Cardiac fibroblast (primary cell): ENCODE measurements at places on chromosomes 4 and X.

DNA sequence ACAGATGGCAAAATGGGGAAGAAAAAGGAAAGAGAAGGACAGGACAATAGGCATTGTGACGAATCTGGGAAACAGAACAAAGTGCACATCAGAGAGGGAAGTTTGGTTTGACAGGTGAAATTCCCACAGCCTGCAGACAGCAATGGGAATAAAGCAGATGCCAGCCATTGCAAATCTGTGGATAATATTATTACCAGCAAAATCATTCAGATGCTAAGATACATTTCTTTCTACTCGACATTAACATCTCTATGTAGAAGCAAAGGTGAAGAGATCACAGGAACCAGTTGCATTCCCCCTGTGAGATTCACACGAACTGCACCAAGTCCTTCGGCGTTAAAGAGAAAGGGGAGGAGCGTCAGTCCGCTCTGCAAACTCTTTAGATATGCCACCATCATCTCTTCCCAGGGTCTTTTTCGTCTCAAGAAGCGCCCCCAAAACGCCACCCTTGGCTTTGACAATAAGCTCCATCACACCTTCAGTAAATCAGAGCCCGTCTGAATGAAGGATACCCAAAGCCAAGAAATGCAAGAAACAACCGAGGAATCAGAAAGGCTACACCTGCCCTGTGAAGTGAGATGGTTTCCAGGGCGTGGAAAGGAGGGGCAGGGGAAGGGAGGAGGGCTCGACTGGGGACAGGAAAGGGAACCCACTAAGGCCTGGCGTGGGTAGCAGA, 1.9 kb downstream of the NEUROG2 start:
- no peak for DNase-seq

GRCh38 chr4:89898304-89898716, 3.7 kb downstream of the MMRN1 start:
- DNase-seq = no peak

DNA sequence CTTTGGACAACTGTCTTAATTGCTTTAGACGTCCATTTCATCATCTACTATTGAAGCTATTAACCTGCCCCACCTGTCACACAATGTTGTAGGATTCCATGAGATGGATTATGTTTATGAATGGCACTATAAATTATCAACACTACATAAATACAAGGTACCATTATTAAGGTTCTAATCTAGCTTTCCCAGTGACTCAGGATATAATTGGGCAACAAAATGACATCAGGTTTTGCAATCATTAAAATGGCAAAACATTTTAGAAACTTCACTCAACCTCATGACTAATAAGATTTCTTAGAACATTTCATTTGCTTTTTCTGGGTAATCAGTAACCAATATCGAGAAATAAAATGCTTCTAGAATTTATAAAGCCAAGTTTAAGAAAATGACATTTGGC, 9.2 kb downstream of the HOPX start:
- peak; percentile 65 for DNase-seq

DNA sequence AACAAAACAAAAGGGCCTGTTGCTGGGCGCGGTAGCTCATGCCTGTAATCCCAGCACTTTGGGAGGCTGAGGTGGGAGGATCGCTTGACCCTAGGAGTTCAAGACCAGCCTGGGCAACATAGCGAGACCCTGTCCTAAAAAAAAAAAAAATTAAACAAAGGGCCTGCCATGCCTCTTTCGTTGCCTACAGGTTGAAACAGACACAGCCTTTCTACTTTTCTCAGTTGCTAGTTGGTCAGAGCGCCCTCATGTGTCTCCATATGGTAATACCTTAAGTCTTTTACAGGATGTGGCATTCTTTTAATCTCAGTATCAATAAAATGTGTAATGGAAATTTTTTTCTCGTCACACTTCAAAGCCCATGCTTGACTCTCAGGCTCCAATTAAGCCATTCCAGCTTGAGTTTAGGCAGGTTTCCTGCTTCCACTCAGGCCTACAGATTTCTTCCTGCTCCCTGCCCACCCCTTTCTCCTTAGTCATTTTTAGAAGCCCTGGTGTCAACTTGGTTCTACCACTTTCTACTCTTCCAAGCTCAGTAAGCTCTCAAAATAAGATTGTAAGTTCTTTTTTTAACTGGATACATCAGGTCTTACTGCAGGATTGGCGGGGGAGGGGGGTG, 4.6 kb upstream of the SOWAHD start:
- DNase-seq = peak; percentile 57

- peak; percentile 0 for DNase-seq
These were observed 60.9 kb downstream of the BMP15 start for GRCh38 chrX:50971395-50971794.

DNA sequence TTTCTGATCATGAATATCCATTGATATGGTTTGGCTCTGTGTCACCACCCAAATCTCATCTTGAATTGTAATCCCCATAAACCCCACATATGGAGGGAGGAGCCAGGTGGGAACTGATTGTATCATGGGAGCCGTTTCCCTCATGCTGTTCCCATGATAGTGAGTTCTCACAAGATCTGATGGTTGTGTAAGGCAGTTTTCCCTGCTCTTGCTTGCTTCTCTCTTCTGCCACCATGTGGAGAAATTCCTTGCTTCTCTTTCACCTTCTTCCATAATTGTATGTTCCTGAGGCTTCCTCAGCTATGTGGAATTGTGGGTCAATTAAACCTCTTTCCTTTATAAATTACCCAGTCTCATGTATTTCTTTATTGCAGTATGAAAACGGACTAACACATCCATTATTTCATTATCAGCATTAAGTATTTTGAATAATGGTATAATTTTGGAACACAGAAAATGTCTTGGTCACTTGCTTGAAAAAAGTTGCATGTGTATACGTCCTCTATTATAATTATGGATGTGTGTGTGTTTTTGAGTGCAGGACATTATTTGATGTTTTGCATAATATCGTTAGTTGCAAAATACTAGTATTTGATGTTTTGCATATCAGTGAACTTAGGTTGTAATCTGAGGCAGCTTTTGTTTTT, 334.6 kb downstream of the PCDH10 start:
- DNase-seq = peak; percentile 61

- DNase-seq = no peak
These were observed 58.8 kb upstream of the TRPC3 start for GRCh38 chr4:122010610-122011009.

GRCh38 chr4:108622022-108622421, 1.6 kb downstream of the RPL34 start:
- no peak for DNase-seq

- no peak for DNase-seq
These were observed 8.6 kb downstream of the GALNT7 start for GRCh38 chr4:173177232-173177631.

DNA sequence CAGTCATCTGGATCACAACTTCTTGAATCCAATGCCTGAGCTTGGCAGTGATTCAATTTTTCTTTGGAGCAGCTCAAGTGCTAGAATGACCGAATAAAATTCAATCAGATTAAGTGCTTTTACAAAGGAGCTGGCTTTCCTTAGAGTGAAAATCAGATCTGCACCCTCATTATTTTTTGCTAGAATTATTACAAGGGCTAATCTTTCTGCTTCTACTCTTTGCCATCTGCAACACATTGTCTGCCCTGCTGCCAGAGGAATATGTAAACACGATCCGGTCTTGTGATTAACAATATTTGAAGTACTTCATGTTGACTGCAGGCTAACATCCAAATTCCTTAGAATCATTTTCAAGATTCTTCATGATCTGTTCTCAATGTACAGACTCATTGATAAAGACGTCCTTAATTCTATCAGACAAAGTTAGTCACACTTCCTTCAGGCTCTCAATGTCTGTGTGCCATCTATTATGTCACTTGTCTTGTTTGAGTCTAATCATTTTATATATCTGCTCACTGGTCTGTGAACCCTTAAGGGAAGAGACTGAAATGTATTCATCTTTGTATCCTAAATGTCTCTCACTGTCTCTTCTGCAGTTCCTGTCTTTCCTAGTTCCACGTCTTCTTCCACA, 531.2 kb downstream of the GALNTL6 start:
- DNase-seq = no peak

DNA sequence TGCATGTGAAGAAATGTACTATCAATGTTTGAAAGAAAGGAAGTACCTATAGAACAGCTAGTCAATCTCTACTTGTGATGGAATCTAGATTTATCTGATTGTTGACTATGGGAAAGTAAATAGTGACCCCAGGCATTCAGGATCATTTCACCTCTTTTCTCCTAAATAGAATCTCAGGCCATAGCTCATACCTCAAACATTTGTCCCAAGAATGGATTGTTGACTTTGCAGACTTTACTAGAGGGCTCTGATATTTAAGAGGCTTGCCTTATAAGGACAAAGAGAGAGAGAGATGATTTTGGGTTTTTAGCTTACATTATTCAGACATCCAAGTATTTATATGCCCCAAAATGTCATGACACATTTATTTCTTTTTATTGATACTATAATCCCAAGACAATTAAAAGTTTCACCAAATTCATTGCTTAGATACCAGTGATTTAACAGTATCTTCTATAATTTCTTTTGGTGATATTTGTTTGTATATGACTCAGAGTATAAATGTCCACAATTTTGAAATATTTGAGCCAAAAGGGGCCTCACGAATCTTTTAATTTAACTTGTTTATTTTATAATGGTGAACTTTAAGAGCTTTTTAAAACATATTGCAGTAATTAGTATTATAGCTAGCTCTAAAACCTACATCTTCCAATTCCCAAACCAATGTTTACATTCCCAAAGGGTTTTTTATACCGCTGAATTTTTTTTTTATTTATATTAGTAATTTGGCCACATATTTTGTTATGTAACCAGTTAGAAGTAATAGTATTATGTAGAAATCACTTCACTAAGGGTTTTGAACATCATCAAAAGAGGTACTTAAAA, 614.1 kb downstream of the PCDH7 start:
- no peak for DNase-seq

DNA sequence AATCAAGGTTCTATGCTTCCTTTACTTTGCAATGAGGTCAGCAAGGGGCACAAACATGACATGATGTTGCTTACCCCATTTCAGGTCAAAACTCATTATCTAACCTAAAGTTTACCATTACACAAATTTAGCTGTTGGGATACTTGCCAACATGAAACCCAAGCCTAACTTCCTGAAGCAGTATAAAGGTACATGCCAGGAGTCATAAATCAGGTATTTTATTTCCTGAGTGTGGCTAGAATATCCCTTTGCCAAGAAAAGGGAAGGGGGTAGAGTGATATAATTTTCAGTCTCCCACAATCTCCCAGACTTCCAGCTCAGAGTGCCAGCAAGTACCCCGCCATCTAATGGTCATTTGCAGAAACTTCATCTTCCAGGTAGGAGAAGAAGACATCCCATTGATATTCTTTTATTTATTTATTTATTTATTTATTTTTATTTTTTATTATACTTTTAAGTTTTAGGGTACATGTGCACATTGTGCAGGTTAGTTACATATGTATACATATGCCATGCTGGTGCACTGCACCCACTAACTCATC, 136.6 kb downstream of the NEXMIF start:
- no peak for DNase-seq

GRCh38 chr4:63906660-63907183, 502.5 kb downstream of the TECRL start:
- no peak for DNase-seq

DNA sequence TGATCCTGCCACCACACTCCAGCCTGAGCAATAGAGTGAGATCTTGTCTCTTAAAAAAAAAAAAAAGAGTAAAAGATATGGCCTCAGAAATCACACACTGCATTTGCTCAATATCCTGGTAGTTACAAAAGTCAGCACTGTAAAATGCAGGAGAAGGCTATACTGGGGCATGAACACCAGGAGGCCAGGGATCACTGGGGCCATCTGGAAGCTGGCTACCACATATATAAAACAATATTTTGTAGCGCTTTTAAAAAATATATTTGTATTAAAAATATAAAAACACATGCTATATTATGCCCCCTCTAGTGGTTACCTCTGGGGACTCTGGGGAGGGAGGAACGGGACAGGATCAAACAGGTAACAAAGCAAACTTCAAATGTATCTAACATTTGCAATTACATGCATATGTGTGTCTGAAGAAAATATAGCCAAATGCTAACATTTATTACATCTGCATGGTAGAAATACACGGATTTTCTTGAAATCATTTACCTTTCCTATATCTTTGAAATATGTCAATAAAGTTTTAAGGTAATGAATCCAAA, 4.0 kb downstream of the C4orf46 start:
- DNase-seq = peak; percentile 48

DNA sequence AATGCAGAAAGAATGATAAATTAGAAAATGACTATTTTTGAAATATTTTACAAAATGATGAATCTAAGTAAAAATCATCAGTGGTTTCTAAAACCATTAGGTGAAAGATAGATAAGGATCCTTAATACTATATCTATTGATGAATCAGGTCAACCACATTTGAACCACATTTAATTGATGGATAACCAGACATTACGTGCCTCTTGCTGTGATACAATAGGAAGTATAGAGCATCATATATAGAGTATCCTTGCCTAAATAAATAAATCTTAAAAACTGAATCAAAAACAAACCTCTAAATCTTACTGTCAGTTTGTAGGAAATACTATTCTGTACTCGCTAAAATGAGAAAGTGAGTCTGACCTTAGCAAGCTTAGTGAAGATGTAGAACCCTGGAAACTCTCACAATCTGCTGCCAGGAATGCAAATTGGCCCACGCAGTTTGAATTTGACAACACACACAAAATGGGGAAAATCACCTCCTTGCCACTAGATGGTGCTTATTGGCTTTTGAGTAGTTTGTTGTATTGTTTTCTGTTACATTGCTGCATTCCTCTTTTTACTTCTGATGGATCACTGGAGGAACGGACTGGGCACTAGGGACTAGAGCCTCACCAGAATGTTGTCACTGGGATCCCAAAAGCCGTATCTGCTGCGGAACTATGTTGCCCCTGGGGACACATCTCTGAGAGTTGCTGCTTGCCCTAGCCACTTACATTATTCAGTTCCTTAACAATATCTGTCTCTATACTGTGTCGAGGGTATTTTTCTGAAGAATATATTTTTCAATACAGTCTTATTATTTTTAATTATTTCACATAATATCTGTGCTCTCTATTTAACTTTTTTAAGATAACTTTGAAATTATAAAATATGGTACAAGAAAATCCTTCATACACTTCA, 25.4 kb upstream of the SLAIN2 start:
- peak; percentile 83 for DNase-seq

DNA sequence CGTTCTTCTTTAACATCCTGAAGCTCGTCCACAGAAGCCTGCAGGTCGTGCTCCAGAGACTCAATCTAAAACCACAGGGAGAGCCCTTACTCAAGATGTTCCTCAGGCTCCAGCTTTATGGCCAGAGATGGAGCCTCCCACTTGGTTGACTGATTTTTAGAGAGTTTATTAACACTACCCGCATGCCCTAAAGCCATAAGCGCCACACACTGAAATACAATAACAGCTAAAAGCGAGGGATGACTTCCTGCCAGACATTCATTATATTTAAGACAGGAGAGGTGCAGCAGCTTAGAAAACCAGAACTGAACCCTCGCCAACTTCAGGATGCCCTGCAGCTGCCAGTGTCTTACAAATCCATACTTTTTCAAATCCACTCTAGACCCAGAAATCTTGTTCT, 42.0 kb downstream of the SOD3 start:
- no peak for DNase-seq

GRCh38 chr4:142846108-142846728, at the start of gene INPP4B:
INPP4B (minus strand) TSS chr4:142846301.
- peak; percentile 67 for DNase-seq
